ENCODE measurements at places on chromosomes 6 and 20. TPM values are rescaled to one million over a fixed set of nuclear protein-coding genes. Genes with fewer than 3 reads are reported as not detected.

Gene PTPRK
- total RNA-seq: 165 TPM

Gene CEP85L
- total RNA-seq: 15.2 TPM

Gene ASF1A
- 16.2 TPM for total RNA-seq

Gene ECT2L
- total RNA-seq: under 0.01 TPM

Gene MOG
- not detected for total RNA-seq

Gene PAK5
- total RNA-seq: not detected

Gene TUBE1
- 49.8 TPM for total RNA-seq

Gene SMIM28
- total RNA-seq: not detected

Gene SIRPB2
- under 0.01 TPM for total RNA-seq

Gene BMP5
- 0.36 TPM for total RNA-seq

Gene IYD
- total RNA-seq: not detected

Gene LTB
- 0.29 TPM for total RNA-seq

Gene LY6G6F
- total RNA-seq: not detected

Gene SOX4
- total RNA-seq: 81.1 TPM

Gene NFKBIL1
- 43.6 TPM for total RNA-seq

Gene TNFRSF21
- 2.1 TPM for total RNA-seq

Gene CFAP206
- 0.88 TPM for total RNA-seq

Gene RCAN2
- 15.6 TPM for total RNA-seq

Gene NRSN1
- not detected for total RNA-seq

Gene FAM83C
- total RNA-seq: not detected

Gene GSTA2
- total RNA-seq: not detected

Gene CGA
- not detected for total RNA-seq

Gene LRRC73
- total RNA-seq: 0.59 TPM

Gene WFDC12
- not detected for total RNA-seq

Gene E2F3
- total RNA-seq: 7.4 TPM
